Right renal cortex interstitium (tissue), 3 donors: ENCODE measurements at places on chromosomes 1 and 21. TPM values are rescaled to one million over a fixed set of nuclear protein-coding genes. Genes with fewer than 3 reads are reported as not detected.

Gene NR5A2
- 2.2 TPM for polyA plus RNA-seq

Gene CCDC27
- 0.17 TPM for polyA plus RNA-seq

DNA sequence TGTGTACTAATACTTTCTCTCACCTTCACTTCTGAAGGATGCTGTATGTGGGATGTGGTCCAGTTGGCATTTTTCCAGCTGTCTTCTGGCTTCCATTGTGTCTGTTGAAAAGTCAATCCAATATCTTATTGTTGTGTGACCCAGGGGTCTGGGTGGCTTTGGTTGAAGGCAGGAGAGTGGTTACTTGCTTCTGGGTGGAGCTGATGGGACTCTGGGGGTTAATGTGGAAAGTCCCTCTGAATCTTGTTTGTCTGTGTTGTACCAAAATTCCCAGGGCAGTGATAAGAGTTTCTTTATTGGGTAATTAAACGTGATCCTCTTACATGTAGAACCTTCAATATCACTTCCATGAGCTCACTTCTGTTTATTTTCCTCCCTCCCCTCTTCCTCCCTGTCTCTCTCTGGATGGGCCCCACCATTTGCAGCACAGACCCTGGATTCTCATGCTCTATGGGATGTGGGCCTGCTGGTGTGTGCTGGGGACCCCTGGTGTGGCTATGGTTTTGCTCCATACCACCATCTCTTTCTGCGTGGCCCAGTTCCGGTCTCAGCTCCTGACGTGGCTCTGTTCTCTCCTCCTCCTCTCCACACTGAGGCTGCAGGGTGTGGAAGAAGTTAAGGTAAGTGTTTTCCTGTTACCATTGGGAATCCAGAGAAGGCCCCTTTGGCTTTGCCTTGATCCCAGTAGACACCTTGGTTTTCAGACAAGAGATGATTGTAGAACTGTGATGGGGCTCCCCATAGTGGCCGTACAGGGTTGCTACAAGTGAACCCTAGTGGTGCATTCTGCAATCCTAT lies 71.5 kb downstream of the HHAT start:
- DNase-seq: no peak

- peak; percentile 19 for DNase-seq
These were observed 56.2 kb upstream of the SMYD2 start for GRCh38 chr1:214224611-214225354.

DNA sequence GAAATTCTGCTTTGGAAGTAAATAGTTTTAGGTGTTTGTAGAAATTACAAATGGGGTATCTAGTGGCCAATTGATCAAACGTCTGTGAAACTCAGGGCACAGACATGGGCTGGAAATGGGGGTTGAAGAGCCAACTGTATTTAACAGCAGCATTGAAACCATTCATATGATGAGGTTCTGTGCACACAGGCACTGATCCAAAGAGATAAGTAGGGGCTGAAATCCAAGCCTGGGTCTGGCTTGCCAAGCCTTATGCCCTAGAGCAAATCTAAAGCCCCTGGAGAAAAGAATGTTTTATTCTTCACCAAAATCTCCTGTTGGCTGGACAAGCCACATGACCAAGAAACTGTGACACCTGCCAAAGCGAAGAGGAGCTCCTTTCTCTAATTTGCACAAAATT lies 67.6 kb upstream of the ST6GALNAC5 start:
- no peak for DNase-seq

Gene ASCL5
- 0.15 TPM for polyA plus RNA-seq

DNA sequence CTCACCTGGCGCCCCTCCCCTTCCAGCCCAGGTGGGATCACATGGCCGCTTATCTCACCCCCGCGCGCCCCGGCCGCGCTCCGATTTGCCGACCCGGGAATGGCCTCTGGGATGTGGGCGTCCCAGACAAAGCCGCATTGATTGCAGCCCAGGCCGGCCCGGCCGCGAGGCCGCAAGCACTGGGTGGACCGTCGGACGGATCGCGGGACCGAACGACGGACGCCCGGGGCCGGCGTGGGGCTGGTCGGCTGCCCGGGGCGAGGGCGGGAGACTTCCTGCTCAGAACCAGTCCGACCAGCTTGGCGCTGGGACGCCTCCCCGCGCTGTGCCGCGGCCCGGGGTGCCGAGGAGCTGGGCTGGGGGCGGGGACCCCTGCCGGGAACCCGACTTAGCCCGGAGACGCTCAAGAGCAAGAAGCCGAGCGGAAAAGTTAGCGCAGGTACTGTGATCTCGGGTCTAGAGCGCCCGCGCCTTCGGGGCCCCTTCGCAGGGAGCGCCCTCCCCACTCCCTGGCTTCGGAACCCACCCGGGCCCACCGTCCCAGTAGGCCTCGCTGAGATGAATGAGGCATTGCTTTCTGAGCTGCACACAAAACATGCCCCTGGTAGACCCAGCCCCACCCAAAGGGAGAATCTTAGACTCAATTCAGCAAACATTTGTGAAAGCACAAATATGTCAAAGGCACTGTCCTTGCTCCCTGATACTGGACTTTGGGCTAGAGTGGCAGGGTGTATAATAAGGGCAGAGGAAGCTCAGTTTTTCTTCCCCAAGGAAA lies 415 bp upstream of the LAD1 start:
- no peak for DNase-seq

GRCh38 chr1:37734629-37735591 lies 30.0 kb downstream of the EPHA10 start:
- DNase-seq: no peak

- no peak for DNase-seq
These were observed 28.5 kb upstream of the LRRC8C start for GRCh38 chr1:89604414-89604735.

Gene FAM72D
- 3.2 TPM for polyA plus RNA-seq

DNA sequence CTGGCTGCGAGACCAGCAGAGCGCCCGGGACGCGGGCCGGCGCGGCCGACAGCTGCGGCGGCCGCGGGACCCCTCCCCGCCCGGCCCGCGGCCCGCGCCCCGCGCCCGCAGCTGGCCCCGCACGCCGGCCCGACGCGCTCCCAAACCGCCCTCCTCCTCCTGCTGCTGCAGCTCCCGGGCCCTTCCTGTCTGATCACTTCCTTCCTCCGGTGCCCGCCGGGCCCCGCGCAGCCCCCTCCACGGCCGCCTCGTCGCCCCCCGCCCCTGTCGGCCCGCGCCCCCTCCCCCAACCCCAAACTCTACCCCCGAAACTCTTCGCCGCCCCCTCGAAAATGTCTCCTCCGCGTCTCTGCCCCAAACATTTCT lies 594 bp downstream of the LUZP1 start:
- DNase-seq: no peak

Gene CFHR1
- polyA plus RNA-seq: 0.21 TPM

GRCh38 chr1:215599418-215600074 lies 32.4 kb downstream of the KCTD3 start:
- no peak for DNase-seq

- DNase-seq: no peak
These were observed 1424.2 kb downstream of the MRPL39 start for GRCh38 chr21:24183077-24183476.

GRCh38 chr1:40734882-40735628 lies 43.6 kb downstream of the NFYC start:
- no peak for DNase-seq

DNA sequence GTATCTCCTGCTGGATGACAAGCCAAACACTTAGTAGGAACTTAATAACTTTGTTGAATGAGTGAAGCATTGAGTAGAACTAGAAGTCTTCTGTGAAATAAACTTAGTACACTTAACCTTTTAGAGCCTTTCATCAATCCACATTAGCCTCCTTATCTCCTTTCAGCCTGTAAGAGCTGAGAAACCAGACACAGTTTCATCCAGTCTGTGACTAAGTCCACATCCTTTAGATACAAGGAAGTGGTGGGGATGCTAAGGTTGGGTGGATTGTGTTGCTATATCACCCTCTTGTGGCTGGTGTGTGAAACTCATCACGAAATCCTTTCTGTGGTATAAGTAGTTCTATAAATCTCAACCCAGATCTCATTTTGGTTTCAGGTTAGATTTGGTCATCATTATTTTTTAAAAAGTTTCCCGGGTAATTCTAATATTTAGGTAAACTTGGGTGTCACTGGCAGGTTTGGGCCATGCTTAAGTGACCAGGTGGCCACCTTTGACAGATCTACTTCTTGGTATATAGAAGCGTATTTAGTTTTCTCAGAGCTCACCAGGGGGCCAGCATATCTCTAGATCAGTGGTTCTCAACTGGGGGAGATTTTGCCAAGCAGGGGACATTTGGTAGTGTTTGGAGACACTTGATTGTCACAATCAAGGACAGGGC lies 27.8 kb upstream of the CD84 start:
- DNase-seq: no peak

DNA sequence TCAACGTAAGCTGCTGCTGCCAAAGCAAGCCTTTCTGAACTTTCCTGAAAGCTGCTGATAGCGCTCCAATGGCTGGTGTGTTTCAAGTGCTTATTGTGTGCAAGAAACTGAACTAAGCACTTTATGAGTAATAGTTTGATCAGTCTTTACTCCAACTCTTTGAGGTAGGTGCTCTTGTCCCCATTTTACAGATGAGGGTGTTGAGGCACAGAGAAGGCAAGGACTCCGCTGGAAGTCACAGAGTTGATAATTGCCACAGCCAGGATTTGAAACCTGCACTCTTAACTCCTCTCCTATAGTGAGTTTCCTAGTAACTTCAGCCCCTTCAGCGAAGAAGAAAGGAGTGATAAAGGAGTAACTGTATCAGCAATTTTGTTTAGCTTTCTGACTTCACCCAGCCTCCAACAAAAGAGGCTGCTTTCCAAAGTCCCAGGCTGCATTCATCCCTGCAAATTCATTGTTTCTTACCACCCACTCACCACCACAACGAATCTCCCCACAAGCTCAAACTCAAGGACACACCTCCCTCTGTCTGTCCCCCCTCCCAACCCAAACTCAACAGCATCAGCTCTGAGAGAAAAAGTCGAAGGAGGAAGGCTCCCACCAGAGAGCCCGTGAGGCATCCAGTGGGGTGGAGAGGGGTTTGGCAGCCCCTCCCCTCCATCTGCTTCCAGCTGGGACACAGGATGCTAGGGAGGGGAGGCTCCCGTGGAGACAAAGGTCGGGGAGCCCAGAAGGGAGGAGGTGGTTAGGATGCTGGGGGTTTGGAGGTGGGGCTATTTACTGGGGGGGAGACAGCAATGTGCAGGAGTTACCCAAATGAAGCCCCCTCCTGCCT lies 139.6 kb downstream of the NAV1 start:
- no peak for DNase-seq

DNA sequence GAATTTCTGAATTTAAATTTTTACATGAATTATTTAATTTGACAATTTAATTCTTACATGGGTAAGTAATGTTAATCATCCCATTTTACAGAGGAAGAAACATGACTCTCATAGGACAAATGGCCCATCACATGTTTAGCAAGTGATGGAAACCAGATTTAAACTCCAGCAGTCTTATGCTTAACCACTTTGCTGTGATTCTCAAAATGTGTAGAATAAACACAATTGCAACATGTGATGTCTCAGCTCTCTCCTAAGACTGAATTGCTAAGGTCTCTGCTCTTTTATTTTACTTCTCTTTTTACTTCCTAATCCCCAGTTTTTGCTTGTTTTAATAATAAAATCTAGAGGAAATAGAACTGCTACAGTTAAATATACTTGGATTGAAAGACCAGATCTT lies 42.8 kb downstream of the HS2ST1 start:
- DNase-seq: no peak

DNA sequence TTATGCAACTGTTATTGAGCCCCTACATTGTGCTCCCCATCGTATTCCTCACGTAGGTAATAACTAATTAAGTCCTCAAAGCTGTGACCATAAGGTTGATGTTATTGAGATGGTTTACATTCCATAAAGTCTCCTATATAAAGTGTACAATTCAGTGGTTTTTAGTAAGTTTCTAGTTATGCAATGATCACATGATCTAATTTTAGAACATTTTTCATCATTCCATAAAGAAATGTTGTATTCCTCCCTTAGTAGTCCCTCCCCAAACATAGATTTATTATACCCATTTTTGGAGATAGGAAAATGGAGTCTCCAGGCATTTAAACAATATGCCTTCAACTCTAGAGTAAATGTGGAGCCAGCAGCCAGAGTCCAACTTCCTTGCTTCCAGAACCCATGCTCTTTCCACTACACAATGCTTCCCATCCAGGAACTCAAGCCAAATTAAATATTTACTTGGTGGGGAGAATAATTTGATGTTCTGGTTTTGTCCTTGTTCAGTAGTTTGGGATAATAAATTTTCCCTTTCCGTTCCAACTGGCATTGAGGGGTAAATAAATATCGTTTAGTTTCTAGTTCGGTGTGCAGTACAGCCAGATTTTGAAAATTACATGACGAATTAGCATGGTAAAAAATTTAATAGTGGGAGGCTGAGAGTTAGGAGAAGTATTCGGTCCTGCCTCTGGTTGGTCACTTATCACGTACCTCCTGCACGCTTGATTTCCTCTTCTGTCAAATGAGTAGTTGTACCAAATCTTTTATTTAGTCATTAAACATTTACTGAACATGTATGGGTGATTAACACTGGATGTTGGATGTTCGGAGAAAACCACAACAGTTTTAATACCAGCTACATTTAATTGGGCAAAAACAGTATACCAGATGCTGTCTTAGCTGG lies 66.3 kb downstream of the CACHD1 start:
- DNase-seq: no peak

Gene FOXO6
- 1.2 TPM for polyA plus RNA-seq

Gene DRAM2
- polyA plus RNA-seq: 81.9 TPM

- no peak for DNase-seq
These were observed 127.9 kb upstream of the DUSP10 start for GRCh38 chr1:221869779-221870178.

- DNase-seq: no peak
These were observed 362.8 kb downstream of the GPATCH2 start for GRCh38 chr1:217268058-217268457.

DNA sequence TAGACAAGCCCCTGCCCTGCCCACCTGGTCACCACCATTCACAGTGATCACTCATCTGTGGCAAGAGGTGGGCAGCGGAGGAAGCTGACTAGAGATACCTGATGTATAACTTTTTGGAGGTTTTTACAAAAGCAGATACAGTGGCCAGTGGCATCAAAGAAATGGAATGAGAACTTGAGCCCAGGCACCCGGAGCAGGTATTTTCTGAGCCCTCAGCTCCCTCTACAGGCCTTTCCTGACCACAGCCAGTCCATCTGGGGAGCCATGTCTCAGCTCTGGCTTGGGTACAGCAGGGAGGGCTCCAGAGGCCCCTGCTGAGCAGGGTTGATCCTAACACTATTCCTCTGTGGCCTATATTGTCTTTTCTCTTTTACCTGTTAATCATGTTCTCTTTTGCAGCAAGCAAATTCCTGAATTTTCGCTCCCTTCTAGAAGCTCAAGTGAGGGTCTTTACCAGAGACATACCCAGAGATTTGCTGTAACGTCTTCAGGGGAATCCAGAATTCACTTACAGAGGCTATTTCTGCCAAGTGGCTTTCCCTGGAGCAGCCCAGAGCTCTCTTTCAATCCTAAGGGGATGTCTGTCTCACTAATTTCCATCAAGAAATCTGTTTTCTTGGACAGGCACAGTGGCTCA lies 27.3 kb downstream of the GPR157 start:
- no peak for DNase-seq
